ENCODE measurements at places on chromosomes 7 and 10. TPM values are rescaled to one million over a fixed set of nuclear protein-coding genes. Genes with fewer than 3 reads are reported as not detected.

ZNF467 gene
- 3.6 TPM for total RNA-seq

CDH23 gene
- 0.14 TPM for total RNA-seq

FBXL13 gene
- total RNA-seq = 0.34 TPM

CASTOR2 gene
- 2.4 TPM for total RNA-seq

TET1 gene
- 1.4 TPM for total RNA-seq

ASB10 gene
- not detected for total RNA-seq

LIPF gene
- not detected for total RNA-seq

AKR1D1 gene
- not detected for total RNA-seq

PUS7 gene
- total RNA-seq = 31.1 TPM

GPR37 gene
- total RNA-seq = 2.9 TPM

SLC26A5 gene
- total RNA-seq = not detected

SORBS1 gene
- total RNA-seq = 0.34 TPM

SLC39A12 gene
- not detected for total RNA-seq

KNDC1 gene
- total RNA-seq = 0.07 TPM

PLCE1 gene
- total RNA-seq = under 0.01 TPM

MYH16 gene
- 0.36 TPM for total RNA-seq

GSTO2 gene
- total RNA-seq = 6.5 TPM

GTPBP10 gene
- 30.8 TPM for total RNA-seq

GIMAP2 gene
- 0.21 TPM for total RNA-seq

ZNF804B gene
- not detected for total RNA-seq

LIPK gene
- total RNA-seq = 0.21 TPM

ZNF488 gene
- total RNA-seq = under 0.01 TPM

CEP55 gene
- total RNA-seq = 1.0 TPM

BLNK gene
- 10.6 TPM for total RNA-seq

RNF32 gene
- 1.1 TPM for total RNA-seq

MACROH2A2 gene
- total RNA-seq = 16.9 TPM

SPDYE2B gene
- not detected for total RNA-seq

AKR1C3 gene
- 149 TPM for total RNA-seq

GATA3 gene
- 0.34 TPM for total RNA-seq

LIPM gene
- total RNA-seq = 0.34 TPM

TMEM270 gene
- not detected for total RNA-seq

MCM10 gene
- 0.34 TPM for total RNA-seq

ENO4 gene
- not detected for total RNA-seq

ADIRF gene
- total RNA-seq = 63.6 TPM

WNT2 gene
- total RNA-seq = not detected

TAS2R4 gene
- 1.0 TPM for total RNA-seq

LIPN gene
- total RNA-seq = 5.8 TPM

EPHA1 gene
- 53.9 TPM for total RNA-seq

MYOF gene
- 173 TPM for total RNA-seq

COL17A1 gene
- 884 TPM for total RNA-seq

All from nasal cavity respiratory epithelium epithelial cell of viscerocranial mucosa (primary cell).